ENCODE measurements at places on chromosomes 6 and 20. TPM values are rescaled to one million over a fixed set of nuclear protein-coding genes. Genes with fewer than 3 reads are reported as not detected.

TRIM31 gene
- total RNA-seq: not detected

VEGFA gene
- total RNA-seq: 6.7 TPM

ZBTB46 gene
- 67.1 TPM for total RNA-seq

PI3 gene
- total RNA-seq: not detected

NKAIN2 gene
- total RNA-seq: not detected

CNBD2 gene
- 5.3 TPM for total RNA-seq

SGK2 gene
- total RNA-seq: under 0.01 TPM

TLDC2 gene
- total RNA-seq: 0.13 TPM

HLA-DQA2 gene
- not detected for total RNA-seq

NKAPL gene
- total RNA-seq: under 0.01 TPM

DTNBP1 gene
- total RNA-seq: 9.4 TPM

NEDD9 gene
- total RNA-seq: 51.6 TPM

OXT gene
- not detected for total RNA-seq

- DNase-seq: peak; percentile 66
These were observed 164.8 kb upstream of the SGK1 start for GRCh38 chr6:134482593-134483270.

GRCh38 chr20:59571151-59571550 lies 33.2 kb upstream of the PHACTR3 start:
- no peak for DNase-seq

GRCh38 chr20:33830371-33830770 lies 19.2 kb downstream of the CHMP4B start:
- no peak for DNase-seq

DNA sequence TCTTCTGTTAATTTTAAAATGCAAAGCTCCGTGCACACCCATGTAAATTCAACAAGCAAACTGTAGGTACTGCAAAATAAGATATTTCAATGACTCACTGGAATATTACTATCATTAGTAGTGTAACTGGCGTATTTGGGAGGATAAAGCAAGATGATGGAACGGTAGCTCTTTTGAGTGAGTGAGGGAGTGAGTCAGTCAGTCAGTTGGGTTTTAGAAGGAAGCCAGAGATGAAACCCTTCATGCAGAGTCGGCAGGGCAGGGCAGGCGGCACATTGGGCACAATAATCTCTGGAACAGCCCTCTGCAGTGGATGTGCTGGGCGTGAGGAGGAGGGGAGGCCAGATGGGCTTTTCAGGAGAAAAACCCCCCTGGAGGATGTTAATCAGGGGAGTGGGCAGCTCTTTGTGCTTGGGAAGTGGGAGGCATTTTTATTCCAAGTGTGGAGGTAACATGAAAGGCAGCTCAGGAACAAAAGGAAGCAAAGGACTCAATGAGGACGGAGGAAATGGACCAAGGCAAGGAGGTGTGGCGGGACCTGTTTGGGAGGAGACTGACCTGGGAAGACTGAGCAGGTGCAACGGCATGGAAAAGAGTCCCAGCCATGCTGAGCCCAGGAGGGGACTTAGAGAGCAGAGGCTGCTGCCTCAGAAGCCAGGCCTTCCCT lies 171.2 kb downstream of the ZDHHC14 start:
- no peak for DNase-seq

- no peak for DNase-seq
These were observed 7.8 kb upstream of the MRS2 start for GRCh38 chr6:24394780-24395437.

DNA sequence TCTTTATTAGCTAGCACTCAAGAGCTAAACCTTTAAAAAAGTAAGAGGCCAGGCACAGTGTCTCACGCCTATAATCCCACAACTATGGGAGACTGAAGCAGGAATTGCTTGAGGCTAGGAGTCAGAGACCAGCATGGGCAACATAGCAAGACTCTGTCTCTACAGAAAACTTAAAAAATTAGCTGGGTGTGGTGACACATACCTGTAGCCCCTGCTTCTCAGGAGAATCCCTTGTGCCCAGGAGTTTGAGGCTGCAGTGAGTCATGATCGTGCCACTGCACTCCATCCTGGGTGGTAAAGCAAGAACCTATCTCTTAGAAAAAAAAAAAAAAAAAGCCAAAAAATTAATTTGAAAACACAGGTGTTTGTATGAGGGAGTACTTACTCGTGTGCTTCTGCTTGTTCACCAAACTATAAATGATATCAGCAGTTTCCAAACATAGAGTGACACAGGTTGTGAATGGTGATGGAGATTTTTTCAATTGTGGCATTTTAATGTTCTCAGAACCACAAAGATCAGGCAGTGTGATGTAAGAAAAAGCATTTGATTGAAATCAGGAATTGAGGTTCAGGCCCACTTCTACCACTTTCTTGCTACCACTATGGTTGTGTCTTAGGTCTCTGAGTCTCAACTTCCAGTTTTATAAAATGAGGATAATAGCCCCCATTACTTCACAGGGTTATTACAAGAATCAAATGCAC lies 104.9 kb downstream of the FOXO3 start:
- DNase-seq: no peak

- no peak for DNase-seq
These were observed 71.9 kb upstream of the SLC35B3 start for GRCh38 chr6:8507286-8507685.

DNA sequence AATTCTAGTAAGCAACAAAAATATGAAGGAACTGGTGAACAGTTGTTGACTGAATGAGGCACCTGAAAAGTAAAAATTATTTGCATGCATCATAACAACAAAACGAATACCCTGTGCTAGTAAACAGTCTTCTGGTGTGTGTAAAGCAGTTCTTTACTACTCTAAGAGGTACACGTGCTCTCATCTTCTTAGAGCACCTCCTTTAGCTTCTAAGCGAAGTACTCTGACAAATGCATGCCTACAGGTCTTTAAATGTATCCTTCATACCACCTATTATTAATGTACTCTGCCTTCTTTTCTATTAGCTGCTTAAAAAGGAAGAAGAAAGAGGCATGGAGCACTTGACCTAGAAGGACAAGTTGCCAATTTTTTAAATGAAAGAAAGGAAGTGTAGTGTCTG lies 32.2 kb upstream of the MYB start:
- DNase-seq: no peak

GRCh38 chr6:41103847-41104246 lies 31.1 kb downstream of the NFYA start:
- DNase-seq: no peak

GRCh38 chr6:2111162-2111677 lies 134.2 kb downstream of the GMDS start:
- DNase-seq: peak; percentile 93

DNA sequence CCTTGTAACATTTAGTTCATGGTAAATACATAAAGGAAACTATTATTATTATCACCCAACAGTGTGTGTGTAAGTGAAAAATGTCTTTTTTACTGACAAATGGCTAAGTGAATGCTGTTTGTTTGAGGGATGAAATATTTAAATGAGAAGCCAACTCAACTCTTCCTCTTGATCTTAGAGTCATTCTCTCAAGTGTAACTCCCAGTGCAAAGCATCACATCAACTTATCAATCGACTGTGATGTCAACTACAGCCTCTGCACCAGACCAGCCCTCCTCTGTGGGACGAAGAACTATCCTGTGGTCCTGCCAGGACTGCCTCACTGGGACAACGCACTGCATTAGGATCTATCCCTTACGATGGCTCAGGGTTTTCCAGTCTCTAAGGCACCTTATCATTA lies 5.3 kb downstream of the C6orf15 start:
- DNase-seq: no peak

GRCh38 chr6:142975365-142975764 lies 30.4 kb upstream of the HIVEP2 start:
- no peak for DNase-seq

DNA sequence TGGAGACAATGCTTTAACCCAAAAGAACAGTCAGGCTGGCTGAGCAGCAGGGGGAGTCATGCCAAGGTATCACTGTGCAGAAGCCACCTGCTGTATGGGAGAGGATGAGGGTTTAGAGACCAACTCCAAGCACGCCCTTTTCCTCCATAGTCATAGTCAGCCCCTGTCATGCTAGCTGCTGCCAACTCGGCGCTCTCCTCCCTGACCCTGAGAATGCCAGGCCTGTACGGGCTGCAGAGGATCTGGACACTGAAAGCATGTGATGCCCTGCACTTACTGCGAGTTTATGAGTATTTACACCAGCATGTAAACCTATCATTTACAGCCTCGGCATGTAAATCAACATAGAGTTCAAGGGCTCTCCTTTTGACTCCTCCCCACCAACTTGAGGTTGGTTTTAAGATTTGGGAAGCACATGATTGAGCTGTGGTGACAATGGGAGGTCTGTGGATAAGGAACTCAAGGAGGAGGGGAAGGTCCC lies 11.7 kb upstream of the SCUBE3 start:
- DNase-seq: no peak

DNA sequence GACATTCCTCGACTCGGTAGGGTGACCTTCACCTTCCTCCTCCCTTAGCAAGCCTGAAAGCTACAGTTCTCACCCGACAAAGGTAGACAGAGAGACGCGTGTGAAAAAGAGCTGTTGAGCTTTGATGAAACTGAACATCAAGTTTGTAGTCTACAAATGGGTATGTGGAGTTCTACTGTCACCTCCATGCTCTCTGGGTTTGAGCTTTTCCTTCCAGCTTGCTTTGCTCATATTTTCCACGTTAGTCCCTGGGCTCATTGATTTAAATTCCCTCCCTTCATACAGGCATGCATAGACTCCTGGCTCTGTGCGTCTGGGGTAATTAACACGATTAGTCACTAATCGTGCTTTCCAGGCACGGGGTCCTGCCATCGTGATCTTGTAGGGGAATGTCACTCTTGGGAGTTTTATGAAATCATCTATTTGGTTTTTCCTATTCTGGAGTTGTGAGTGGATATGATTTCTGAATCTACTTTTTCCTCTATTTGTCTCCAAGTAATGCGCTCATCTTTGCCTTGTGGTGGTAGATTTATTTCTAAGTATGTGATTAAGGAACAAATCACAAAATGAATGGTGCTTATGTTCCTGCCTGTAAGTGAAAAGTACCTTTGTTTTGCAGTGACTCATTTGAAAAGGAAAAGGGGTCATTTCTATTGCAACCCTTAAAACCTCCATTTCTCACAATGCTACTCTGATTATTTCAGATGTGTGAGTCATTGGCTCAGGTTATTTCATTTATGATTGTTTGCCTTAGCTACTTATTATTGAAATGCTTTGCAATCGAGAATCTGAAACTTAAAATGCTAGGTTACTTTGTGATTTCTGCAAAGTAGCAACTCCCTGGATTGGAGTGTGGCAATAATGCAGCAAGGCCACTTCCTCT lies 154.6 kb downstream of the ZDHHC14 start:
- peak; percentile 80 for DNase-seq

GRCh38 chr20:60006261-60006660 lies 48.0 kb downstream of the CDH26 start:
- DNase-seq: no peak

DNA sequence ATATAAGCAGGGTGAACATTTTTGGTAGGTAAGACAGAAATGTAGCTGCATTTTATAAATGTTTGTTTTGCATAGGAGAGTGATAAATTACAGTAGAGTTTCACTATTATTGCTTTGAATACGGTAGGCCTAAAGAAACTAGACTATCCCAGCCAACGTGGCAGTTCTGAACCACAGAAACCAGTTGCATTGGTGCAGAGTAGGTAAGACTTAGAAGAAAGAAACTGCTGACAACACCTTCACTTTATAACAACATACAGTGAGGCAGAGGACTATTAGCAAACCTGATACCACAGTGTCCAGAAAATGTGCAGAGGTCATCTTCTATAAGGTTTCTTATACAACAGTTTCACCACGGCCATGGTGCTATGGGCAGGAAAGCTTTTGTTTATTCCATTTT lies 566.1 kb downstream of the KIF16B start:
- DNase-seq: no peak

- DNase-seq: no peak
These were observed 838.4 kb downstream of the QKI start for GRCh38 chr6:164252948-164253347.

DNA sequence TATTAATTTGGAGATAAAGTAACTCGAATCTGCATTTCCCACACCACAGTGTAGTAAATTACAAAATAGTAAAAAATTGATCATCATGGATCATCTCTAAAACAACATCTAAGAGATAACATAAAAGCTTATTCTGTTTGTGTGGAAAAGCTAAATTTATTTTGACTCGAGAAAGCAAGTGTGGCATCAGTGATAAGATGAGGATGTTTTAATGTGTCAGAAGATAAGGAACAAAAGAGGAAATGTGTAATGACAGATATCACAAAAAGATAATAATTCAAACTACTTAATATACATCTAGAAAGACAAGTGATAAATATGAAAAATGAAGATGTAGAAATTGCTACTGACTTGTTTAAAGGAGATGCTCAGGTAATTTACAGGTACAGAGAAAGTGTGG lies 74.1 kb downstream of the DNAH8 start:
- no peak for DNase-seq

DNA sequence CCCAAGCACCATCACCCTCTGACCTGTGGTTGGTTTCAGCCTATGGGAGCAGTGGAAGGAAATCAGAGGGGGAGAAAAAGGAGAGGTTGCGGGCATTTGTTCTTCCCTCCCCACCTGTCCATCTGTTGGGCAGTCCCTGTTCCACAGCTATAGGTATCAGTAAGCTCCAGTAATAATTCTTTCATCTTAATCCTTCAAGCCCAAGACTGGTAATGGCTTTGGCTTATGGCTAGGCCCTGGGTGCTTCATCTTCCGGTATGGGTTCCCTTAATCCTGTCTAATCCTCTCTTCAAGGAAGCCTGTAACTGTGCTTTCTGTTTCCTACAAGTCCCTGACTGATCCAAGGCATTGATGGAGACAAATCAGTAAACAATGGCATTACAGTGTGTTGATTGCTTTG lies 42.2 kb upstream of the STK35 start:
- DNase-seq: no peak

- DNase-seq: no peak
These were observed 1.5 kb downstream of the RALY start for GRCh38 chr20:33995053-33995831.

DNA sequence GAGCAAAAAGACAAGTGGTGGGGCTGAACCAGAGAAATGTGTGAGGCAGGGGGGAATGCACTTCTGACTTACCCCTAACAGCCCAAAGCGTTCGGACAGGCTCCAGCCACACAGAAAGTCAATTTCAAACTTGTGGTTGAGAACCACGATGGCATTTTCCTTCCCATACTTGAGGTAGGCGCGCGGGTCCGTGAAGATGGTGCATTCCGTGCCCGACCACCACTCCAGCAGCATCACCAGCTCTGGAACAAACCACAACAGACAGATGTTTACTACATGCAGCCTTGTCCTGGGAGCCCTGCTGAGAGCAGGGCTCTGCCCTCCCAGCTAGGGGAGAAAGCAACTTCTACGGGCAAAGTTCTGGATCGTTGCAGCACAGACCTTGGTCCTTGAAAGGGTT lies 107.7 kb downstream of the AGPAT4 start:
- no peak for DNase-seq

DNA sequence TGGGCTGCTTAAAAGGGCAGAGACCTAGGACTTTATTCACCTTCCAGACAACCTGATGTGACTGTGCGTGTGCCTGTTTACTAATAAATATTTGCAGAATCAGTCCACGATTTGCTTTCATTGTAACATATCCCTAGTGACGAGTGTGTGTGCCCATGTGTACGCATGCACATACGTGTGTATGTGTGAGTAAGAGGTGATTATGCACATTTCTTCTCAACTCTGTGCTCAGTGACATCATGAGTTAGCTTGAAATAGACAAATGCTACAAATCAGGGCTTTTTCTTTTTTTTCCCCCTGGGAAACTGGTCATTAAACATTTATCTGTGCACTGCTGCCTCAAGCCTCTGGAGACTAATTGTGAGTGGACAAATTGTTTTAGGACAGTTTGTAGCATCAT lies 242.6 kb upstream of the SOX4 start:
- DNase-seq: no peak
